NCI-H187 (cell line): ENCODE measurements at places on chromosomes 13 and 19.

- DNase-seq, result no peak
Measured at GRCh38 chr19:54252845-54253244, 4.2 kb downstream of the LILRB5 start.

DNA sequence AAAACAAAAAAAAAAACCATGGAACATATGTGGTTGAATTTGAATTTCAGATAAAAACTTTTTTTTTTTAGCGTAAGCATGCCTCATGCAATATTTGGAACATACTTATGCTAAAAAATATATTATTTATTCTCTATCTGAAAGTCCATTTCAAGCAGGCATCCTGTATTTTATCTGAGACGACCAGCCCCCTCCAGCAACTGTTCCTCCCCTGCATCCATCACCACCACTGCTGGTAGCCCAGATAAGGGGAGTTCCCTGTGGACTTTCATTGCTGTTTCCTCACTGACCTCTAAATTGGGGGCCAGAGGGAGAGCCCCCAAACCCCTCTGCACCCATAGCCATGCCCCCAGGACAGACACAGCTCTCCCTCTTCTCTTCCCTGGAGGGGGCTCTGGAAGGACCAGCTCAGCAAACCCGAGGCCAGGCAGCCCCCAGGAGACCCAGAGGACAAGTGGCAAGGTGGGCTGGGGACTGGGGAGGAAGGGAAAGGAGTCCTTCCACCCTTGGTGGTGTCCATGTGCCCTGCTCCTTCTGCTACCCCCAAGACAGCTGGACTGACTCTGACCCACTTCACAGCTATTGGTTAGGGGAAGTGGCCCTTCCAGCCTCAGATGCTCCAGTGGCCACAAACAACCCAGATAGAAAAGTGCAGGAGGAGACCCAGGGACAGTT lies 6.6 kb upstream of the SIGLEC12 start:
- DNase-seq, result no peak

- no peak for DNase-seq
Measured at GRCh38 chr19:45357445-45357783, 13.0 kb downstream of the ERCC2 start.

- no peak for DNase-seq
Measured at GRCh38 chr19:35330475-35330874, 1.5 kb downstream of the CD22 start.

GRCh38 chr13:21694831-21695230 lies 24.0 kb downstream of the FGF9 start:
- DNase-seq, result no peak

- DNase-seq, result no peak
Measured at GRCh38 chr13:43223216-43223615, 199.8 kb downstream of the DNAJC15 start.

GRCh38 chr19:56167064-56167578 lies 8.7 kb upstream of the GALP start:
- DNase-seq, result no peak
